ENCODE measurements at places on chromosomes 5 and 9.

GRCh38 chr9:118785456-118785855, 583.8 kb downstream of the BRINP1 start:
- DNase-seq, result no peak

- no peak for DNase-seq
These were observed 312.1 kb upstream of the TUSC1 start for GRCh38 chr9:25990376-25990775.

GRCh38 chr5:101364469-101364868, 461.4 kb upstream of the ST8SIA4 start:
- no peak for DNase-seq

GRCh38 chr5:17024686-17025180, 88.6 kb upstream of the MYO10 start:
- DNase-seq, result no peak

DNA sequence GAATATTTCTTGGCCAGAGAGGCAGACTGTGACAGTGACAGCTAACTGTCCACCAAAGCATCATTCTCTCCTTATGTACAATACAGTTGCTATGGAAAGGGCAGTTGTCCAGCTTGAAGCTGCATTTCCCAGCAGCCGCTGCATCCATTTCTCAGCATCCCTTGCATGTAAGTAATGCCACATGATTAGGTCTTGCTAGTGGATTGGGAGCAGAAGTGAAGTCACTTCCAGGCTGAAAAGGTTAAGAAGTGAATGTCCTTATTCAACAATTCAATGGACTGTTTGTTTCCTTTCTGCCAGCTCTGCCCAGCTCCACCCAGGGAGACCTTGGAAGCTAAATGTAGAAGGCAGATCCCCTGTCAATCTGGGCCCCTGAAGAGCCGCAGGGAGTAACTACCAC, 26.1 kb upstream of the RETREG1 start:
- no peak for DNase-seq

GRCh38 chr9:116905171-116905588, 218.1 kb downstream of the TRIM32 start:
- no peak for DNase-seq

DNA sequence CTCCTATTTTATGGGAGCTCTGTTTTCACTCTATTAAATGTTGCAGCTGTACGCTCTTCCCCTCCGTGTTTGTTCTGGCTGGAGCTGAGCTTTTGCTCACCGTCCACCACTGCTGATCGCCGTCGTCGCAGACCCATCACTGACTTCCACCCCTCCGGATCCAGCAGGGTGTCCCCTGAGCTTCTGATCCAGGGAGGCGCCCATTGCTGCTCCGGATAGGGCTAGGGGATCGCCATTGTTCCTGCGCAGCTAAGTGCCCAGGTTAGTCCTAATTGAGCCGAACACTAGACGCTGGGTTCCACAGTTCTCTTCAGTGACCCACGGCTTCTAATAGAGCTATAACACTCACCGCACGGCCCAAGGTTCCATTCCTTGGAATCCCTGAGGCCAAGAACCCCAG, 96.2 kb upstream of the PRDM9 start:
- no peak for DNase-seq

GRCh38 chr9:120324996-120325642, 254.8 kb downstream of the CDK5RAP2 start:
- DNase-seq, result no peak

GRCh38 chr5:9878206-9878605, 248.1 kb upstream of the TAS2R1 start:
- no peak for DNase-seq

DNA sequence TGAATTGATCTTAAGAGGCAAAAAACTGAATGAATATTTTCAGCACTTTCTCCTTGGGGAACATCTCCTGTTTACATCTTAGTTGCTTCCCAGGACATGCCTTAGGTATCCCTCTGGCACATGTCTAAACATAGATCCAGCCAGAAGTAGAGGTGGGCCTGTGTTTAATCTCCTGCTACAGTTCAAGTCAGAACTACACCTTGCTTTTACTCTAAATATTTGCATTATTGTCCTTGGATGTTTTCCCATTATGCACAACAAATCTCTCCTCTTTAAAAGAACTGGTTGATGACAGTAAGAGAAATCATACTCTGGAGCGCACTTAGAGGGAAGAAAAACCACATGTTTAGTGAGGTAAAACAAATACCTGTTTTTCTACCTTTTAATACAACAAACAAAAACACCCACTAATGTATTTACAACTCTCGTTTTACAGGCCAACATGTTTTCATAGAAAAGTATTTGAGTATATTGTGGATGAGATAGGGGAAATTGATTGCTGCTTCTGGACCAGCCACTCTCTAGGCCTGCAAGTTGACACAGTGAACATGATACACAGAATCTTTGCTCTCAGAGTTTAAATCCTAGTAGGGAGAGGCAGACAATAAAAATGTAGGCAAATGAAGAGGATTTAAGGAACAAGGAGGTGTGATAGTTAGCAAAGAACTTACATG, 32.3 kb downstream of the TNFAIP8 start:
- DNase-seq, result no peak

Data from KG1 (cell line).